Left colon (tissue), 2 donors: ENCODE measurements at places on chromosomes 1 and 21.

- DNase-seq: no peak
These were observed 73.8 kb upstream of the MORC3 start for GRCh38 chr21:36246080-36246631.

DNA sequence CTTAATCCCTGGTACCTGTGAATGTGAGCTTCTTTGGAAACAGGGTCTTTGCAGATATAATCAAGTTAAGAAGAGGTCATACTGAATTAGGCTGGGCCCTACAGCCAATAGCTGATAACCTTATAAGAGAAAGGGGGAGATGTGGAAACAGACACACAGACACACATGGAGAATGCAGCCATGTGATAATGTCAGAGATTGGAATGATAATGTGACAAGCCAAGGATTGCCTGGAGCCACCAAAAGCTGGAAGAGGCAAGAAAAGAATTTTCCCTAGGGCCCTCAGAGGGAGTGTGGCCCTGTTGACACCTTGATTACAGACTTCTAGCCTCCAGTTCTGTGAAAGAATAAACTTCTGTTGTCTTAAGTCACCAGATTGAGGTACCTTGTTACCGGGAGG, 114.5 kb upstream of the SOD1 start:
- no peak for DNase-seq

DNA sequence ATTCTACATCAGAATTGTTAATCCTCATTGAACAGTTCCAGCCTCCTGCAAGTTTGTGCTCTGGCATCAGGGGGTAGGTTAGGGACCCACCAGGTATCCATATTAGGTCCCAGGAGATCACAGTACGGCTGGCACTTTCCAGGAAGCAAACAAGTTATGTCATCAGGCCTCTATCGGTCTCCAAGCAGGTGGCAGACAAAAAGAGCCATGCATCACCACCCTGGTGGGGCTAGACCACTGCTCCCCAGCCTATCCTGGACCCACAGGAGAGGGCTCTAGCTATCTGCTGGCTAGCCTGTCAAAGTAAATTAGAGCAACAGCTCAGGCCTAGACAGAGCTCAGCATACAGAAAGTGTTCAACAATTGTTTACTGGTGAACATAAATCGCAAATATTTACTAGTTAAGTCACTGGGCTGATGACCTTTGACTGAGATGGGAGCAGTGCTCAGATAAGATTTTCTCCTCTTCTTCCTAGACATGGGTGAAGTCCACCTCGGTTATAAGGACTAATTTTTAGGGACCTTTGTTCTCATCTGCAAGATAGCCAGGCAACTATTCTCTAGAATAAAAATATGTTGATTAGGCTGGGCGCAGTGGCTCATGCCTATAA, 6.4 kb downstream of the NUAK2 start:
- no peak for DNase-seq

- no peak for DNase-seq
These were observed 58.1 kb upstream of the VTCN1 start for GRCh38 chr1:117268535-117269455.

DNA sequence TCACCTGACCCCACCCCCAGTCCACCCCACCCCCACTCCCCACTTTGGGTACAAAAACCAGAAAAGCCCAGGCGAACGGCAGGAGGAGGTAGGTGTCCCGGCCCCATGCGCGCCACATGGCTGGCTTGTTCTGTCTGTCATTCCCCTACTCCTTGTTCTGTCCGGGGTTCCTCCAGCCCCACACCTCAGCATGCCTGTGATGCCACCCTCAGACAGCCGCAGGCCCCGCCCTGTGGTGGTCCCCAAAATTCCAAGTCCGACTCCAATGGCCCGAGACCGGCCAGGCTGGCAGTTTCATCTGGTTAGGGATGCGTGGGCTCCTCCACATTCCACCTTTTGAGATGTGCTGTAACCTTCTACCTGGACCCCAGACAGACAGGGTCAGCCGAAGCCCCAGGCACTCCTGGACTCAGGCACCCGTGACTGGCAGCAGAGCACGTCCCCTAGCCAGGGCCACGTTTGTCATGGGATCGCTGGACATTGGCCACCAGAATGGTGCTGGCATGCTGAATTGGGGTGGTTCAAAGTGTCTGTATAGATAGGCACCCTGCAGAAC, 94.4 kb downstream of the WDR4 start:
- DNase-seq: no peak

DNA sequence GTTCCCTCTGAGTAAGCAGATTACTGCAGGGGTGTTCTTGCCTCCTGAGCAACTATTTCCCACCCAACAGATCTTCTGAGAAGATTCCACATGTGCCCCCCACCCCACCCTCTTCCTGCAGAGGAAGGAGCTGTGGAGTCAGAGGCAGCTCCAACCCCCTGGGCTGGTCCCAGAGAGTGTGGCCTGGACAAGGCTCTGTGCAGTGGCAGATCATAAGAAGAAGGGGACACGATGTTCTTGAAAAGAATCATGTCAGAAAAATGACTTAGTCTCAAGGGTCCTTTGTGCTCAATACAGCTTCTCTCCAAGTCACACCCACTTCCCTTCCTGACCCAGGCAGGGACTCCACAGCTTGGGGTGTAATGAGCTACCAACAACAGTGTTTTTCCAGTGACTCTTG, 95.2 kb downstream of the SYF2 start:
- no peak for DNase-seq

GRCh38 chr1:41362357-41362721, 1.1 kb downstream of the FOXO6 start:
- DNase-seq: no peak
